ENCODE measurements at places on chromosomes 6 and 20.

GRCh38 chr20:62248890-62249560 is 10.7 kb downstream of the OSBPL2 start:
- DNase-seq, result no peak

DNA sequence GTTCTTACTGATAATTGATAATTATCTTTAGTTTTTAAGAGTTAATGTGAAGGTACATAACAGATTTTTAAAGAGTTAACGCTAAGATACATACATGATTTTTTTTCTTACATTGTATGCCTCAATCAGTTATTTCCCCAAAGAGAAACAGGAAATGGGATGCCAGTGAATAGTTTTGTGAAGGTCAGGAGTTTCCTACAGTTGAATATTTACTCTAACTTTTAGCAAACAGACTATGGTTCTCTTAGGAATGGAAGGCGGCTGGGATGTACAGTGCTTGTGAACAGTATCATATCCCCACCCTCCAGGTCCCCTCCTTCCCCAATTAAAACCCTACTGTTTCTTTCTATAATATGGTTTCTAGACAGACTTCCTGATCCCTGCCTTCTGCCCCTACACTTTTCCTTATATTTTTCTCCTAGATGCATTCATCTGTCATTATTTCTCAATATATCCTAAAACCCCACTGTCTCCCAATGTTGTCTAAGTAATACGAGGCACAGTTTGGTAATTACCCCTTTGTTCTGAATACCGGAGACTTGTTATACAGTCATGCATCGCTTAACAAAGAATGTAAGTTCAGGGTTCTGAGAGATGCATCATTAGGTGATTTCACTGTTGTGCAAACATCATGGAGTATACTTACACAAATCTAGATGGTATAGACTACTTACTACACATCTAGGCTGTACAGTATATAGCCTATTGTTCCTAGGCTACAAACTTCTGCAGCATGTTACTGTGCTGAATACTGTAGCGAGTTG is 29.2 kb downstream of the SLC35A1 start:
- DNase-seq, result no peak

DNA sequence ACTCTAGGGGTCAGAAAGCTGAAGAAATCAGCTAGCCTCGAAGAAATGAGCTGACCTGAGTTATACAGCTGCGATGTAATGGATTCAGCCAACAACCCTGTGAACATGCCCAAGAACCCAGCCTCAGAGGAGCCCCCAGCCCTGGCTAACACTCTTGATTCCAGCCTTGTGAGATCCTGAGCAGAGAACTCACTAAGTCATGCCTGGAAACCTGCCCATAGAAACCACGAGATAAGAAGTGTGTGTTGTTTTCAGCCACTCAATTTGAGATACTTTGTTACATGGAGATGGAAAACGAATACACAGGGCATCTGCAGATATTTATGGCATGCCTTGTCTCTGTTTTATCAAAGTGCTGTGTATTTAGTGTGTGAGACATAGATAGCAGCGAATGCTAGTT is 265.2 kb downstream of the QKI start:
- DNase-seq, result no peak

DNA sequence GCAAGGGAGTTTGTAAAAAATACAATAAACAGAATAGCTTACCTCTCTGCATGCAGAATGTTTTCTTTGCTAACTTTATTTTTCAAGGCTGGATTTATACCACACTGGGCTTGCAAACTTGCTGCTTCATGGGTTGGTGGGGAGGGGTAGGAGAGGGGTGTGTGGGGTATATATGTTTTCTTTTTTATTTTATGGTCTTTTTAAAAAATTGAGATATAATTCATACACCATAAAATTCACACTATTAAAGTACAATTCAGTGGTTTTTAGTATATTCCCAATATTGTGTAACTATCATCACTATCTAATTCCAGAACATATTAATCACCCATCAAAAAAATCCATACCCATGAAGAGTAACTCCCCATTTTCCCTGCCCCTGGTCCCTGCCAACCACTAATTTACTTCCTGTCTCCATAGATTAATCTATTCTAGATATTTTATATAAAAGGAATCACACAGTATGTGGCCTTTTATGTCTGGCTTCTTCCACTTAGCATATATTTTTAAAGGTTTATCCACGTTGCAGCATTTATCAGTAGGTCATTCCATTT is 14.3 kb upstream of the TRPC4AP start:
- no peak for DNase-seq

DNA sequence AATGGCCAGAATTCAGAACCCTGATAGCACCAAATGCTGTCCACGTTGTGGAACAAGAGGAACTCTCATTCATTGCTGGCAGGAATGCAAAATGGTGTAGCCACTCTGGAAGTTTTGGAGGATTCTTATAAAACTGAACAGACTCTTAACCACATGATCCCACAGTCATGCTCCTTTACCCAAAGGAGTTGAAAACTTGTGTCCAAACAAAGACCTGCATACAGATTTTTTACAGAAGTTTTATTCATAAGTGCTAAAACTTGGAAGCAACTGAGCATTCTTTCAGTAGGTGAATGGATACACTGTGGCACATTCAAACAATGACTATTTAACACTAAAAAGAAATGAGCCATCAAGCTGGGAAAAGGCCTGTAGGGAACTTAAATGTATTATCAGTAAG is 32.5 kb downstream of the PREP start:
- no peak for DNase-seq

GRCh38 chr6:169186496-169187169 is 67.0 kb downstream of the THBS2 start:
- DNase-seq, result no peak

DNA sequence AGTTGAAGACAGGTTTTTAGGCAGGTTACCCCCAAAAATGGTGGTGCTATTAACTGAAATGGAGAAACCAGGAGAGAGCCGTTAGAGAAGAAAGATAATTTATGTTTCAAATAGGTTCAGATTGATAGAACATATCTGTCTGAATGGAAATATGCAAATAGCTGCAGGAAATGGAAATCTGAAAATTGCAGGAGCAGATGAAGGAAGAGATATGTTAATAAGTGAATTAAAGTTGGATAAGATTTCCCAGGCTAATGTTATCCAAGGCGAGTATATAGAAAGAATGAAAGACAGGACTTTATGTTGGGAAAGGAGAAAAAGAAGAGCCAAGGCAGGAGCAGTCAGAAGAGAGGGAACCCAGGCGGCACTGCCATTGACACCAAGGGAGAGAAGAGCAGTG is 365.6 kb downstream of the ARHGAP18 start:
- DNase-seq, result no peak

GRCh38 chr6:33738153-33738552 is 8.6 kb downstream of the IP6K3 start:
- DNase-seq, result no peak

GRCh38 chr6:36317623-36318022 is 19.1 kb downstream of the BNIP5 start:
- no peak for DNase-seq

DNA sequence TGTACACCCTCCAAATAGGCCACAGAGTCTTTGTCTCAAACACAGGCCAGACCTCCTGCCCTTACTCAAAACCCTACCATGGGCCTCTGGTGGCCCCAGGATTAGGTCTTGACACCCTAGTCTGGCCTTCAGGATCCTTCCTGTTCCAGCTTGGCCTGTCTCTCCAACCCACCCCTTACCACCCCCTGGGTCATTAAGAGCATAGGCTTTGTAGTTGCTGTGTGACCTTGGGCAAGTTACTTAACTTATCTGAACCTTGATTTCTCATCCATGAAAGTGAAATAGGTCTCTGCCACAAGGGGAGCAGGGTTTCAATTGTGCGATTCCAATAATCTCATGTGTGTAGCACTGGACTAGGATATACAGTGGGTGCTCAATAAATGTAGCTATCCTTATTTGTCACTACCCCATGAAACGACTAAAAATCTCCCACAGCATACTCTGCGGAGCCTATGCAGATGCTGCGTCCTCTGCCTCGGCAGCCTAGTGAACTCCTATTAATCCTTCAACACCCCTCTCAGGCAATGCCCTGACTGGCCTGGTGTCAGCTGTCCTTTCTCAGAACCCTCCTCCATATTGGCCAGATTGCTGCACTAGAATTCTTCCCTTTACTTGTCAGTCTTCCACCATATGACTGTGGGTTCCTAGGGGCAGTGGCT is 39.7 kb upstream of the NOL4L start:
- DNase-seq, result no peak

GRCh38 chr6:111793711-111794111 is 79.5 kb downstream of the FYN start:
- no peak for DNase-seq

- no peak for DNase-seq
Observed at GRCh38 chr6:169407325-169407724, 153.7 kb upstream of the THBS2 start.

DNA sequence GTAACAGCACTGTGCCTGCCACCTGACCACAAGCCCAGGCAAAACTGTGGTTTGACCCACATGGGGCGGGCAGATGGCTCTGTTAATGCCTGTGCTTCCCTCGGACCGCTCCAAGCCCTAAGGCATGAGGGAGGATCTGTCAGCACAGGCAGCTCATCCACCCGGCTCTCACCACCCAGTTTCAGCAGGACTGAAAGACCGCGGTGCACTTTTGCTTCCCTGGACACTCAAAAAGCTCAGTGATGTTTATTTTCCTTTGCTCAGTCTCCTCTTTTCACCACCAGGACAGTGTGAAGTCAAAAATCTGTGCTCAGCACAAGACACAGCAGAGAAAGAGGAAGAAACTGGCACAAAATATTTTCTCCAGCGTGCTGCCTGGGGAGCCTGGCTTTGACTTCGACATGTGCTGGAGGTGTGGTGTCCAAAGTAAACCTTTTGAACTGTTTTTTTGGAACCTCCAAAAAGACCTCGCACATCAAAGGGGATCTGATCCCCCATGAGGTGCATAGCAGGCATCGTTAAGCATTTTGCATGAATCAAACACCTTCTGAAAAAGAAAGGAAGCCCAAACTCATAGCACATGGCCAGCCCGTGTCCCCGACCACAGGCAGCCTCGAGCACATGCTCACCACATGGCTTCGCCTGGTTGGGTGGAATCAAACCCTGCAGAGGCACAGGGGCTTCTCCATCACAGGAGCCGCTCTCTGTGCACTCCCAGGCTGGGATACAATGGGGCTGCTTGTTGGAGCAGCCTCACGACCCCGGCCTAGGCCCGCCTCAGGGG is 441.7 kb upstream of the JARID2 start:
- DNase-seq, result no peak

DNA sequence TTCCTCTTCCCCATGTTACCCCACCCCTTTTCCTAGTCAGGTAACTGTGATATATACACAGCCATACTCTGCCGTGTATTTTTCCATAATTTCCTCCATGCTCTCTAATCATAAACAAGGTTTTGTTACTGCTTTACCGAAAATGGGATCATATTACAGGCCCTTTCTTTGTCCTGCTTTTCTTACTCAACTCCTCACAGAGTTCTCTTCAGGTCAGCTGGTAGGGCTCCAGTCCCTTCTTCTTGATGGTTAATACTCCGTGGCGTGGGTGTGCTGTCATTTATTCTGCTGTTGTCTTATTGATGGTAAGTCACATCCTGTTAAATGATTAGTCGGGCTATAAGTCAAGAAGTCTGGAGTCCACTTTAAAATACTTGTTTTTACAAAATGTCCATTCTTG is 24.9 kb upstream of the PI16 start:
- DNase-seq, result no peak

GRCh38 chr20:34536798-34537394 is 20.7 kb downstream of the DYNLRB1 start:
- DNase-seq, result no peak

- no peak for DNase-seq
Observed at GRCh38 chr6:67411036-67411435, 1224.0 kb upstream of the ADGRB3 start.

- peak; percentile 44 for DNase-seq
Observed at GRCh38 chr6:27795697-27796494, 116.3 kb downstream of the OR2B2 start.

GRCh38 chr6:39638126-39638822 is 86.9 kb downstream of the KIF6 start:
- no peak for DNase-seq

DNA sequence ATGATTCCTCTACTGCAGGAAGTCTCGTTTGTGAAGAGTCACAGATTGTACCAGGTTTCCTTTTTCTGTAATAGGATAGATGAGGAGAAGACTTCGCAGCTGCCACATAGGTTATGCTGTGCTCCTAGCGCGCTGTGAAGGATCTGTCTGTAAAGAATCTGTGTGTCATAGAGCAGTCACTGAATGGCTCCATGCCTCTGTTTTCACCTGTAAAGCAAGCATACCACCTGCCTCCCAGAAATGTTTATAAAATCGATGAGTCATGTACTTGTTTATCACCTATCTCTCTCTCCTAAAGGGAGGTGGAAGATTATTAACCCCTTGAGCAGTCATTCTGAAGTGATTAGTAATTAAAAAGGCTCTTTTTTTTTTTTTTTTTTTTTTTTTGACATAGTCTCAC is 86.6 kb downstream of the TFAP2B start:
- DNase-seq, result no peak

GRCh38 chr6:35585658-35586057 is 73.0 kb upstream of the TULP1 start:
- DNase-seq, result no peak
